Hepatic stellate cell (primary cell): ENCODE measurements at places on chromosomes 1 and 21.
A peak's percentile ranks its signal among the peaks of the same experiment; 100 is the strongest.

DNA sequence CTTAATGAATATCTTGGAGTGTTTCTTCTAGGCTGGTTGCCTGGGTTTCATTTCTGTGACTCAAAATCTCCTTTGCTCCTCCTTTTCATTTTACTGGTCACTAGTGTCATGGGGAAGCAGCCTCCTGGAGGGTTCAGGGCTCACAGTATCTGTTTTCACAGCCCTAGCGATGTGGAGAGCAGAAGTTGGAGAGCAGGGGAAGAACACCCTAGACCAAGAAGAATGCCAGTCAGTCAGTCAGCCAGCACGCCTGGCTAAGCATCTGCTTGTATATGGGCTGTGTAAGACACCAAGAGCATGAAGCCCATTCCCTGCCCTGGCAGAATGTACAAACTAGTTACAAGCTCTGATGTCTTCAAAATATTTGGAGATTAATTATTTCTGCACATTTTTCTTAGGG lies 7.9 kb downstream of the RXRG start:
- DNase-seq: no peak

DNA sequence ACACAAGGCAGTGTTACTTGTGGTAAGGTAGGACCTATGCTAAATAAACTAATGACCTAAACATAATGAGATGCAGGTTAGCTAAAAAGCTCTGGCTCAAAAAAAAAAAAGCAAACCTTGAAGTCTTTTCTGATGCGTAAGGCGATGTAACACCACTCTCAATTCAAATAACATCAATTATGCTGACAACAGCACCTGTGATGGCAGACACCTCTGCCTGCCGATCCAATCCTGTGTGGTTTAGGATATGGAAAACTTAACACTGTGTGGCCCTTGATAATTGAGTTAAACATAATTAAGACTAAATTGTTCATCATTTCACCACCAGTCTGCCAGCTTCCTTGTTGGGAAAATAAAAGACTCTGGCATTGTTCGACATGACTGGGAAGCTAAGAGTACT lies 9.1 kb downstream of the RPAP2 start:
- DNase-seq: no peak

DNA sequence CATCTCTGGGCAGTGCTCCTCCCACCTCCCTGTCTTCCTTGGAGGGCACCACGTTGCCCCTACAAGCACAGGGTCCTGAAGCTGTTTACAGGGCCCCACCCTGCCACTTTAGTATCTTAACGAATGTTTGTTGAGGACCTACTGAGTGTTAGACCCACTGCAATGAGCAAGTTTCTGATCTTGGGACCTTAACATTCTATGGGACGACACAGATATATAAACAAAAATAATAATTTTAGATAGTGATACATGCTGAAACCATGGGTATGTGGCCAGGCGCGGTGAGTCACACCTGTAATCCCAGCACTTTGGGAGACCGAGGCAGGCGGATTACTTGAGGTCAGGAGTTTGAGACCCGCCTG lies 10.1 kb downstream of the ENTREP3 start:
- DNase-seq: no peak

DNA sequence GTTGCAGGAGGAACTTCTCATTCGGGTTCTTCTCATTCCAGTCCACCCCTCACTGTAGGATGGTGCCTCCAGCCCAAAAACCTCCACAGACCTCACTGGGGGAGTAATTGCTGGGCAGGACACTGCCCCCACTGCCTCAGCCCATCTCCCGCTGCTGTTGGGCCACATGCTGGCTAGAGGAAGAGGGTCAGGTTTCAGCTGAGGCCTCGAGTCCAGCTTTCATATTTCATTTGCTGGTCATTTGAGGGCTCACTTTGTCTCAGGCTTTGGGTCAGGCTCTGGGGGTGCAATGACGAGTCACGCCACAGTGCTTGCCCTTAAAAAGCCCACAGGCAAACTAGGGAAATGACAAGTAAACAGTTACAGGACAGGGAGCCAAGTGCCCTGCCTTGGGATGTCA lies 9.3 kb downstream of the CDK18 start:
- DNase-seq: no peak

GRCh38 chr21:46155514-46156377 lies at the start of gene FTCD:
FTCD (minus strand) TSS chr21:46155579; CDS start chr21:46155523, 56 bp downstream.
- DNase-seq: no peak

- DNase-seq: no peak
These were observed 358.1 kb downstream of the HHAT start for GRCh38 chr1:210686841-210687240.

GRCh38 chr1:115469703-115470476 lies 131.8 kb upstream of the NGF start:
- peak; percentile 72 for DNase-seq

DNA sequence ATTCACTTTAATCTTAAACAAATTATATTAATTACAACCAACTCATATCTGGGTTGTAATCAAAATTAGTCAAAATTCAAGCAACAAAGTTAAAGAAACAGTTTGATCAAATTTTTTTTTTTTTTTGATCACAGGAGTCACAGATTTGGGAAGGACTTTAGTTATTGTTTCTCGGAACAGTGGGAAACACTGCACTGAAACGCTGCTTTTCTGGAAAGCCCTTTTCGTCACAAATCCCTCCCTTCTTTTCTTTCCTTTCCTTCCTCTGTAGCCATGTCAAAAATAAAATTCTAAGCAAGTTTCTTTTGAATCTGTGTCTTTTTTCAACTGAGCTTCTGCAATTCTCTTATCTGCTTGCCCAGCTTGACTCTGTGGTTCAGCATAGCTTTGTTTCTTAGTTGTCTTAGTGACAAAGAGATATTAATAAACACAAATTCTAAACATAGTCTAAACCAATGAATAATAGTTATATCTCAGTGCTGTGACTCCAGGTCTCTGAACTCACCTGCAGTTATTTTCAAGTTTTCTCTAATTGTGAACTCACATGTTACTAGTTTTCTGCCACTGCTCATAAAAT lies 53.8 kb downstream of the PTGS2 start:
- DNase-seq: no peak

DNA sequence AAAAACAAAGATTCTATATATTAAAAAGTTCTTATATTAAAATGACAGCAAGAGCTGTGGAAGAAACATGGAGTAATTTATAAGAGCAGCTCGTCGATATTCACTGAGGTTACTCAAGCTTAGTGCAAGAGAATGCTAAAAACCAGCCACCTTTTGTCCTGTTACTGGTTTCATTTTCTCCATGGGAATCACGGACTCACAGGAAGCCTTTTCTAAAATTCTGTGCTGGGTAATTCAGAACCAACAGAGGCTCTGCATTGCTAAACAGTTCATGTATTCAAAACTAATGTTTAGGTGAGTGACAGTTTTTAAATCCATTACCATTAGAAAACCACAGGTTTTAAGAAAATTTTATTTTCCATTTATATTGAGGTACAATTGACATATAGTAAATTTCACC lies 147.8 kb upstream of the MAP1LC3C start:
- DNase-seq: no peak

DNA sequence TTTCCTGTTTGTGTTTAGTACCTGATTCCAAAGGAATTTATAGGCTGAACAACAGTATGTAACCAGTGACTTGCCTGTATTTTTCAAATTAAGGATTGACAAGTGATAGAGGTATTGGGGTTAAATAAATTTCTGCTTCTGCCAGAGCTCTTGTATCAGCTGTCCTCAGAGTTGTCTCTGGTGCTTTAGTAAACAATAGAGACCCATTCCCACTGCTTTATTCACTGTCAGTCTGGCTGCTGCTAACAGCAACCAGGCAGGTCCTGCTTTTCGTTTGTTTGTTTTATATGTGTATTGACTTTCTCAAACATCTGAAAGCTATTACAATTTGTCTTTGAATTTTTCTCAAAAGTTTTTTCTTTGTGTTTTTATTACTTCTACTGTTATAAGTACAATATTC lies 76.1 kb downstream of the OLFM3 start:
- no peak for DNase-seq

- peak; percentile 51 for DNase-seq
These were observed 28.7 kb downstream of the RSPH1 start for GRCh38 chr21:42467140-42467983.

DNA sequence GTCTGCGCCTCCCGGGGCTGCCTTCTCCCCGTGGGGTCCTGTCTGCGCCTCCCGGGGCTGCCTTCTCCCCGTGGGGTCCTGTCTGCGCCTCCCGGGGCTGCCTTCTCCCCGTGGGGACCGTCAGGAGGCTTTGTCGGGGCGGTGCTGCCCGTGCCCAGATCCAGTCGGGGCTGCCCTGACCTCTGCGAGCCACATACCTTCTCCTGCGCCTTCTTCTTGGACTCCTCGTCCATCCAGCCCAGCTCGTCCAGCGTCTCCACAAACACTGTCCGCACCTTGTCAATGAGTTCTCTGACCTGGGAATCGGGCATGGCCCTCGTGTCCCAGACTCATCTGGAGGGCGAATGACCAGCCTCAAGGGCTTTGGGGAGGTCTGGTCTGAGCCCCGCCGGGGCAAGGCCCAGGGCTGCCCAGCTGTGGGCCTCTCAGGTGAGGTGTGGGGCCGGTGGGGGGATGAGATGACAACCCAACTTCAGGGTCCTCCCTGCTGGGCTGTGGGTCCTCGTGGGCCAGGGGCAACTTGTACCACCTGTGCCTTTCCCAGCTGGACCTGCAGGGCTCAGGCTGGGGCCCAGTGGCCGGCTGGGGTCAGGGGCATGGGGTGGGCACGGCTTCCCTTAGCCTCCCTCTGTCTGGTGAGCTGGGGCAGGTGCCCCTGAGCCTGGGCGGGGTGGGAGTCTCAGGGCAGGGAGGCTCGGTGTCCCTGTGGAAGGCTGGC lies 9.4 kb downstream of the PRXL2B start:
- DNase-seq: no peak

DNA sequence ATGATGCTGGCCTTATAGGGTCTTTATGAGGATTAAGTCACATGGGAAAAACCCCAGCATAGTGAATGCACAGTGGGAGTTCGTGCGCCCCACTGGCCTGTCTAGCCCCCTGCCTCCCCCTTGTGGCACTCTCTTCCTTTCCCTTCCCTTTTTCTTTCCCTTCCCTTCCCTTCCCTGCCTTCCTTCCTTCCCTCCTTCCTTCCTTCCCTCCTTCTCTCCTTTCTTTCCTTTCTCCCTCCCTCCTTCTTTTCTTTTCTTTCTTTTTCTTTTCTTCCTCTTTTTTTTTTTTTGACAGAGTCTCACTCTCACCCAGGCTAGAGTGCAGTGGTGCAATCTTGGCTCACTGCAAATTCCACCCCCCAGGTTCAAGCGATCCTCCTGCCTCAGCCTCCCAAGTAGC lies 38.6 kb downstream of the HTR6 start:
- DNase-seq: no peak

DNA sequence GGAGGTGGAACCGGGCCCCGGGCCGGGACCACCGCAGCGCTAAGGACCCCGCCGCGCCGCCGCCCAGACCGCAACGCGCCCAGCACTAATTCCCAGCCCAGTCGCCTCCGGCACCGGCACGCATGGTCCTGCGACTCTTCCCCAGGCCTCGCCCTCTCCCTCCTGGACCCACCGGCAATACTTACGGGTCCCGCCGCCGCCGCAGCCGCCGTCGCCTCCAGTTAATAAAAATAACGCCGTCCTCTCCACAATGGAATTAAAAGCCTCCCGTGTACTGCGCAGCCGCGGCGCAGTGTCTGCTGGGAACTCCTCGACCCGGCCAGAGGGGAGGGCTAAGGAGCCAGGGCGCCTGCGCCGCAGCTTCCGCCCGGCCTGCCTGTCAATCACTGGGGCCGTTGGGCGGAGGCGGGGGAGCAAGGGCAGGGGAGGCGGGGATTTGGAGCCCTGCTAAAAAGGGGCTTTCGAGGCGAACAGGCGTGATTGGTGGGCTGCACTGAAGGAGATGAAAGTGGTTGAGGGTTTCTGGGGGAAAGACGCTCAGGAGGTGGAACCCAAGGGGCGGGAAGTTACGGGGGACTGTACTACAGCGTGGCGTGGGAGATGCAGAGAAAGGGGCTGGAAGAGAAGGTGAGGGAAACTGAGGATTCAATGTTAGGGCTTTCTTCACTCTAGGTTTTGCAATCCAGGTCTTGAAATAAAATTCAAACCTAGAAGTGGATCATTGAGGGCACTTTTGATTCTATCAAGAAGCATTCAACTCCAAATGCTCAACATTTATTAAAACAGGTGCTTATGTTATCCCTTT lies at the start of gene ZNF281:
Gene ZNF281 (minus strand): TSS at position 276 of the 805 bp plus-strand sequence. CDS start 331 bp downstream, outside the sequence.
- DNase-seq: peak; percentile 97
